Anterior cingulate cortex (tissue), 58 donors: ENCODE measurements at places on chromosomes 16 and 17.

GRCh38 chr17:79262624-79263023 is 188.0 kb downstream of the ENGASE start:
- no peak for DNase-seq

DNA sequence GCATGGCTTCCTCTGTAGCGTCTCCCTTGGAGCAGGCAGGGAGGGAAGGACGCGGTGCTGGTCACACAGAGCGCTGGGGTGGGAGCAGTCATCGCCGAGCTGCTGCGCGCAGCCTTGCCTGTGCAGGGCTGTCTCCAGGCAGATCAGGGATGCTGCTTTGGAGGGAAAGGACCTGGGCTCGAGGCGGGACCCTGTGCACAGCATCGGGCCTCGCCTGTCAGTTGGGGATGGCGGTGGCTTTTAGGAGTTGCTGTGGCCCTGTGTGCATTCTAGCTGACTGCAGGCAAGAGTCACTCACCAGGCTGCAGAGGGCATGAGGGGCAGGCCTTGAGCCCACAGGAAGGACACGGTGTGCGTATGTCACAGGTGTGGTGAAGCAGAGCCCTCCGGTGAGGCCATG is 10.1 kb downstream of the ACSF3 start:
- DNase-seq = no peak

- no peak for DNase-seq
Observed at GRCh38 chr17:43814026-43814425, 18.9 kb downstream of the MPP3 start.

DNA sequence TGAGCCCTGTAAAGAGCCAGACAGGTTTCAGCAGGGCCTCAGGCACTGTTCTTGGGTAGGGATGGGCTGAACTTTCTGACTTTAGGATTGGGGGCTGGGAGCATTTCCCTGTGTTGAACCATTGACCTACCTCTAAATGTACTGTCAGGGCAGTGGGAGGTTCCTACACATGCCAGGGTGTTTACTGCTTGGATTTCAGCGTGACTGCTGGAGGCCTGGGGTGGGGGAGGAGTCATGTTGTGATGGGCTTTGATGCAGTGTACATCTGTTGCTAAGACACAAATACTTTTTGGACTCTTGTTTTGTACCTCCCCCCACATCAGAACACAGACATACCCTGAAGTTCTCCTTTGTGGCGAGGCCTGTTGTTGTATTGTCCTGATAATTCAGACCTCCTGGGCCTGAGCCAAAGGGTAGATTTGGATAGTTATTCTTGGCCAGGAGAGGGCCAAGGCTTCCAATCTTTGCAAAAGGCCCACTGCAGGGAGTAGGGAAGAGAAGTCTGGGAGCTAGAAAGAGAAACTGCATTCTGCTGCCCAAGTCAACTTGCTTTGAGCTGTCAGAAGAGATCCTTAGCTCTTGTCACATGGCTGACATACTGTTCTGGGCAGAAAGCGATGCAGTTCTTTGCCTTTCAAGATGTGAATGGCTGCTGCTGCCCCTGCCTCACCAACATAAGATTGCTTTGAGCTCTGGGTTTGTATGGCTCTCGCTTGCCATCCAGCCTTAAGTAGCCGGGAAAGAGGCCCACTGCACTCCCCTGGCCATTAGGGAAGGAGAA is 3.7 kb downstream of the NFE2L1 start:
- DNase-seq = no peak

GRCh38 chr17:12769981-12770380 is 19.3 kb upstream of the ARHGAP44 start:
- no peak for DNase-seq

DNA sequence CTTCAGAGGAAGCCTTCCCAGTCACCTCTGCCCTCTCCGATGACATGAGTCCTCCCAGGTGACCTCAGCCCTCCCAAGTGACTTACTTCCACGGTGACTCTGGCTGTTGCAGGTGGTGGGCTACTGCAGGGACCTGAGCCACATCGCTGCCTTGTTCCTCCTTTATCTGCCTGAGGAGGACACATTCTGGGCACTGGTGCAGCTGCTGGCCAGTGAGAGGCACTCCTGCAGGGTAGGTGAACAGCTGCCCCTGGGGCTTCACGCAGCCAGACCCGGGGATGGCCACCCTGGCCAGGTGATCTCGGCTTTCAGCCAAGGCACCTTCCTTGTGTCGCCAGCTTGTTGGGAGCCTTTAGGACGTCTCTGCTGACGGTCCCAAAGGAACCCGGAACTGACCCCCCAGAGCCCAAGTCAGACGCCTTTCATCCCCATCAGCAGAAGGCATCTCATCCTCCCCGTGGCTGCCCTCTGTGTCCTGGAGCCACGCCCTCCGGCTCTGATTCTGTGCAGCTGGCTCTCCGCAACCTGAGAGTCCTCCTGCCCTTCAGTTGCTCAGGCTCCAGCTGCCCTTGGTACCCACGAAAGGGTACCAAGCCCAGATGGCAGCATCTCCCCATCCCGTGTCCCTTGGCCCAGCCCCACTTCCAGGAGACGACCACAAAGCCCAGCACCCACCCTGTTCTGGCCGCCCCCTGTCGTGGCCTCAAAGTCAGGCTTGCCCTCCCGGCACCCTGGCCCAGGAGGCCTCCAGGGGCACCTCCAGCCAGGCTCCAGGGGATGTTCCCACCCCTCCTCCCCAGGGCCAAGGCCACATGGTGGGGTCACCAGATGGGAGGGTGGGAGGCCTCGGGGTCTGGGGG is 81.7 kb downstream of the GOSR1 start:
- no peak for DNase-seq

DNA sequence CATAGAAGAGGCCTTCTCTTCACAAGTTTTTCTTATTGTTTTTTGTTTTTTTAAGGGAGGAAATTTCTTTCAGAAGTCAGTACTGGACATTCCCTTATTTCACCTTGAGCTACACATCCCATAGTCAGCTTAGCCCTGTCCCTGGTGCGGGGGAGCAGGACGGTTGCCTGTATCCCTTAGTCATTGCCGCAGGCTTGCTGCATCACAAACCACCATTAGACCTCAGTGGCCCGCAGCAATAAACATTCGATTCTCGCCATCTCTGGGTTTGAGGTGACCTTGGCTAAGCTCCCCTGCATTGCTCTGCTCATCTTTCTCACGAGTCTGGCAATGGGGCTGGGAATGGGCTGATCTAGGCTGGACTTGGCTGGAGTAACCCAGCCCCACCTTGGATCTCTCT is 692.5 kb downstream of the WWOX start:
- DNase-seq = no peak

DNA sequence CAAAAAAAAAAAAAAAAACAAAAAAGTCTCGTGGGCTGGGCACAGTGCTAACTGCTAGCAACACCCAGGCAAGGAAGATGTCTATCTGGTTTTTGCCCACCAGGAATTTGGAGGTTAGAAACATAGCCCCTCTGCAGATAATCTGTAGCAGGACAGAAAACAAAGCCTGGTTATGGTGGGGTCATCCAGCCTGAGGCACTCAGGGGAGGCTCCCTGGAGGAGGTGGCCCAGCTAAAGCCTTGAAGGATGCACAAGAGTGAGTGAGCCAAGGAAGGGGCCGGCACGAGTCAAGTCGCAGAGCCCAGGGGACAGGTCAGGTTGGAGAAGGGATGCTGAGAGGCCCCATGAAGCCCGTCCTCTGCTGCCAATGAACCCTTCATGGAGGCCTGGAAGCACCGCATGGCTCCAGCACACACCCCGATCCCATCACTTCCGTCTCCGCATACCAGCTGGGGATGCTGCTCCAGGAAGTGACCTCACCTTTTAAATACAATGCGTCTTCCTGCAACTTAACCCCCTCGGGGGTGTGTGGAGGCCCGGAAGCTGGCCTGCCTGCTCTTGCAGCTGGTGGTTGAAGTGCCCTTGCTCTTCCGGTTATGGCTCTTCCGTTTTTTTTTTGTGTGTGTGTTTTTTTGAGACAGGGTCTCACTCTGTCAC is 86.5 kb downstream of the ENGASE start:
- DNase-seq = no peak

GRCh38 chr17:49741692-49742076 is 22.2 kb downstream of the FAM117A start:
- DNase-seq = no peak

DNA sequence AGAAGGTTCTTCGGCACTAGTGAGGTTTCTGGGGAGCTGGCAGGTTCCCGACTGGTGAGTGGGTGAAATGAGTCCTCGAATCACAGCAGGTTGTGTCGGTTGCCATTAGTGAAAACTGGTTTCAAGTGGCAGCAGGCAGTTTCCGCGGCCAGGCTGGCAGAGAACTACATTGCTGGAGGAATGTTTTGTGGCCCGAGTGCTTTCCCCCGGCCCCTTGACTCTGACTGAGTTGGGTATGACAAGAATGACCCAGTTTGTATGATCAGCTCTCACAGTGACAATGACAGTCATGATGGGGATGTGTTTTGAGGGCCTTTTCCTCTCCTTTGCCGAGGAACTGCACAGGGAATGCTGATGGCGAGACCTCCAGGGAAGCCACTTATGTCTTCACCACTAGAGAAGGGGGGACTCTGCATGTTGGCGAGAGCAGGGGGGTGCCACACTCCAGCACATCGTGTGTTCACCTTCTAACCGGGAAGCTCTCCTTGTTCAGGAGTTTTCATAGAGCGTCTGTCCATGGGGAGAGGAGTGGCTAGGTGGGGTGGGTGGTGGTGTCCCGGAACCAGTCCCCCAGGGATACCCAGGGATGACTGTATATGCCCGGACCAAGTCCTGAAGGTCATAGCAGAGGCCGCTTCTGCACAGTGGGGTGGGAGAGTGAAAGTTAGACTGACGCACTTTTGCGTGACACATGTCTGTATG is 206.0 kb upstream of the CHMP6 start:
- peak; percentile 18 for DNase-seq

DNA sequence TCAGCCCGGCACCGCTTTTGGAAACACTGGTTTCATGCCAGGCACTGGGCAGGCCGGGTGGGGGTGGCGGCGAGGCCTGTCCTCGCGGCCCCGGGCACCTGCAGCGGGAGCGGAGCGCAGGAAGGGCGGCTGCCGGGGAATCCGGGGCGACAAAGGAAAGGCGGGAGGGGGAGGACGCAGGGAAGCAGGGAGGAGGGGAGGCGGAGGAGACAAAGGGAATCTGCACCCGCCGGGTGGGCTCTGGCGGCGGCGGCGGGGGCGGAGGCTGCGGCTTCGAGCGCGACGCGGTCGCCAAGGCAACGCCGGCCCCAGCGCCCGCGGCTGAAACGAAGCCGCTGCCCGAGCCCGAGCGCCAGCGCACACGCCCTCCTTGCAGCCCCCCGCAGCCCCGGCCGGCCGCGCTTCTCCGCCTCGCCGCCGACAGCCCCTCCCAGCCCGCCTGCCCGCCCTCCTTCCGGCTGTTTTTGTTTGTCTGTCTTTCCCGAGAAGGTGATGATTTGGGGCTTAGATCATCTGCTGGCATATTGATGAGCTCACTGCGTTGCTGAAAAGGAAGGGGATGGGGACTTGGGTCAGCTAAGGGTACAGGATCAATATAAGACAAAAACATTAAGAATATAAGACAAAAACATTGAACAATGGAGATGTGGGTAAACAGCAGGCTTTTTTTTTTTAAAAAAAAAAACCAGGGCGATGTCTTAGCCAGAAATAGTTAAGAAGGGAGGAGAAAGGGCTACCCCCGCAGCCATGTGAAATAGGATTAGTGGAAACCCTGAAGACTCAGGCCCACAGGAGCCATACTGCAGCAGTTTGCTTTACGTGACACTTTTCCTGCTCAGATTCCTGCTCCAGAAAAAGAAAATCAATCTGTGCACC is 32.7 kb downstream of the CDK5R1 start:
- no peak for DNase-seq

DNA sequence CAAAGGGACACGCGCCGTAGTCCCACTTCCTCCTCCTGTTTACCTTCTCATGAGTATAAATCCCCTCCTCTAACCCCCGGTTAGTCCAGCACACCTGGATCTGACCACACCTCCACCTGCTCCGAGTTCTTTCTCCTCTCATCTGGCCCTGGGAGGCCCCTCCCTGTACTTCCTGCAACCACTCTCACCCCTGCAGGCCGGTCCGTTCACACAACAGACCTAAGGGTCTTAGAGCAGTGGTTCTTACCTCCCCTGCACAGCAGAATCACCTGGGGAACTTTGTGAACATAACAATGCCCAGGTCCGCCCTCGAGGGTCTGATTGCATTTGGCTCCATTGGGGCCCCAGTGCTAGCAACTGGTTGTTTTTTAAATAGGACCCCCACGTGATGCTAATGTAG is 24.8 kb downstream of the TMEM114 start:
- no peak for DNase-seq

- DNase-seq = no peak
Observed at GRCh38 chr17:5480962-5481361, 5.0 kb downstream of the DERL2 start.

DNA sequence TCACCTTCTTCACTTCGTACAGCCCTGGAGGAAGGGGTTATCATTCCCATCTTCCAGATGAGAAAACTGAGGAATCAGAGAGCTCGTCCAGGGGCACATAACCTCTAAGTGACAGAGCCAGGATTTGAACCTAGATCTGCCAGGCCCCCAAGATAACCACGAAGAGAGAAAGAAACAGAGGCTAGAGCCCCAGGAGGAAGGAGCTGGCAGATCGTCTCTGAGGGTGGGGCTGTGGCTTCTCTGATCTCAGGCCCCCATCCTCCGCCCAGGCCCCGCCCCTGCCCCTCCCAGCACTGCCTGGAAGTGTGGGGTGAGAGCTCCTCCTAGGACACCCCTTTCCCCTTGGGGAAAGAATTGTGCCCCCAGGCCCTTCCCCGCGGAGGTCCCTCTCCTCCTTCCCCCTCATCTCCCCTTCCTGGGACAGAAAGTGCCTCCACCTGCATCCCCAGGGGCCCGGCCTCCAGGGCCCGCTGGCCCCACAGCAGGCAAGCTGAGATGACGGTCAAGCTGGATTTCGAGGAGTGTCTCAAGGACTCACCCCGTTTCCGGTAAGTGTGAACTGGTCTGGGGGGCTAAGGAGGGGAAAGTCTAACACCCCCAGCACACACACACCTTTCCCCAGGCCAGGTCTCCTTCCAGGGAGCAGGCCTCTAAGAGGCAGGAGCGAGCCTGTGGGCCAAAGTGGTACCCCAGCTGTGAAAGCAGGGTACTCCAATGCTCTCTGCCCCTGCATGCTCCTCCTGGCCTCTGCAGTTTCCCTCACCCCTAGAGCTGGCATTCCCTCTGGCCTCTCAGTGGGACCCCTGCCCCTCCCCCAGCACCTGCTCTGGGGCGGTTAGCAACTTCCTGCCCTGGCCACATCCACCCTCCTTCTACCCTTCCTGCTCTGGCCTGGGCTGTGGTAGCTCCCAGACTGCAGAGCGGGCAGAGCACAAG is at the start of gene ACAP1:
Gene ACAP1 (plus strand): TSS at position 290 of the 936 bp plus-strand sequence. CDS start 206 bp downstream, at position 496.
- no peak for DNase-seq

- DNase-seq = no peak
Observed at GRCh38 chr17:15431196-15431595, 36.2 kb downstream of the CDRT4 start.

DNA sequence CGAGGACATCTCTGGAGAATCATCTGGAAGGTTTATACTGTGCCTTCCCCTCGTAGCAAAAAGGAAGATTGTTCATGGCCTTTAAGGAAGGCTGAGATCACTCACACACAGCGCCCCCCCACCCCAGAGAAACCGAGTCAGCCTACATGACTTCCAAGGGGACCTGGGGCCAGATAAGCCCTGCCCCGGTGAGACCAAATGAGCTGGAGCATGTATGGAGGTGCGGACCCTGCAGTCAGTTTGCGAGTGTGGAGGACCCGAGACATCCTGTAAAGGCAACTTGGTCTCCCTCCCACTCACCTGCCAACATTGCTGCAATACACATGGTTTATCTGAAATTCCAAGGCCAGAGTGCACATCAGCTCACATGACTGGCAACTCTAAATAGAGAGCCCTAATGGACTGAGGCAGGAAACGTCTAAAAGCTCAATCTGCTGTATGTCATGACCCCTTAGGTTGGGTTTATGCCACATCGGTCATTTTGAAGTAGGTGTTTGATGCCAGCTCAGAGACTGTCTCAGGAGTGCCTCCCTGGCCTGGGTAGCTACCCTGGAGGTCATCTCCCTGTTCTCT is 233.6 kb downstream of the CPPED1 start:
- no peak for DNase-seq
